ENCODE measurements at places on chromosomes 6 and 20.

DNA sequence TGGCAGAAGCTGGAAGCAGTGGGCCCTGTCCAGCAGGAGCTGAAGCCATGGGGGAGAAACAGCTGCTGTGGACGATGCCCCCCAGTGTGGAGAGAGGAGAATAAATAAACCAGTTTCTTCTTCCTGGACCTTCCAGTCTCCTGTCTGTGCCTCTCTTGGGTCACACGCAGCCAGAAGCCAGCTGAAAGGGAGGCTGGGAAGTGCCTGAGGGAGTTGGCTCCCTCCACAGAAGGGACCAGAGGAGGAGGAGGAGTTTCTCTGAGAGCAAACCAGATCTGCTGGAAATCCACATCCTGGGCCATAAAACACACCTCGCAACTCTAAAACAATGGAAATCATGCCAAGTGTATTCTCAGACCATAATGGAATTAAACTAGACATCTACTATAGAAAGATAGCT lies 577.0 kb downstream of the CDH26 start:
- DNase-seq = no peak

DNA sequence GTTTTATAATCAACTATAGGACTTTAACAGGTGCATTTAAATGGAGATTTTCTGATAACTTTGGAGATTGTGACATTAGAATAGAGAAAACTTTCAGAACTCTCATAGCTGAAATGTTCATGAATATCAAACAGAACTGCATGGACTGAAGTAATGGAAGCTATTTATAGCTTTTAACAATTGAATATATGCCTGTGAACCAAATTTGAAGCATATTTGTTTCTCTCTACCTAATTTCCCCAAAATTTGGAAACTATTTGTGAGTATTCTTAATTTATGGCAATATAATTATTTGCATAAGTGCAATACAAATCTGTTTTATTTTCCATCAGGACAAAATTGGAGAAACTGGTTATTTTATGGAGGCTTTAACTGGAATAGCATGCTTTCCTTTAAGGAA lies 96.6 kb downstream of the PLG start:
- DNase-seq = no peak

GRCh38 chr6:134525190-134525868 lies 207.4 kb upstream of the SGK1 start:
- no peak for DNase-seq

GRCh38 chr6:1820165-1820564 lies 210.4 kb downstream of the FOXC1 start:
- DNase-seq = no peak

DNA sequence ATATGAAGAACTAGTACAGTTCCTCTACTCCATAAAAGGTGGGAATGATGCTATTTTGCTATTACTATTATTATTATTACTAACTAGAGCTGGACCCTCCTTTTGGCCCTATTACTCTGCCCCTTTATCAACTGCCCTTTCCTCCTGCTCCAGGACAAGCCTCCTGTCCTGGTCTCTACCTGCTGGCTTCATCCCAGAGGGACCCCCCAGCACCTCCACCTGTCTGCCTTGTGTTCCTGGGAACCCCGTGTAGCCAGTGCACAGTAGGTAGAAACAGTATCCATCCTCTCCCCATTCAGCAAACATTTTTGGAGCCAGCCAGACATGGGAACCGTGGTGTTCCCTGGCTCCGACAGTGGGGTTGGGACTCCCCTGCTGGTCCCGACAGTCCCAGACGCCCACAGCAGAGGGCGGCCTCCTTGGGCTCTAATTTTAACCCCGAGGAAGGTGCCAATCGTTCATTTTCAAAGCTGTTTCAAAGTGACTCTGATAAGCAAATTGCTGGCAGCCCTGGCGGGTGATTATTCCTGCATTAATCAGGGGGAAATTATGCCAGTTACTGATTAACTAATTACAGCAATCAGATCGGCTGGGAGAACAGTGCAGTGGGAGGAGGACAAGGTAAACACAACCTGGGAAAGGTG lies 44.2 kb upstream of the MDGA1 start:
- no peak for DNase-seq

DNA sequence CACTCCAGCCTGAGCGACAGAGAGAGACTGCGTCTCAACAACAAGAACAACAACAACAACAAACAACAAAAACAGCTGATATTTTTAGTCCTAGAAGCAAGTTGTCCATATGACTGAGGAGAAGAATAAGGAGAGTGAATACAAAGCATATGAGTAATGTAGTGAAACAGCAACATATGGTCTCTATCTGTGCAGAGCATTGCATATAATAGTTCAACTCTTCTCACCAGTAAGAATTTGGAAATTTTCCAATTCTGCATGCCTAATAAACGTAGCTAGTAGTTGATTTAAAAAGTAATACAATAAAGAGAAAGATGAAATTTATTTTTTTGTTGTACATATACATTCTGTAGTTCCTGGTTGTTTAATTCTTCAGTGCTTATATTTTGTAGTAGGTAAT lies 129.7 kb upstream of the FAM83B start:
- no peak for DNase-seq

Data from left forelimb (tissue), 1 donor.